ENCODE measurements at places on chromosomes 1 and 21.
A peak's percentile ranks its signal among the peaks of the same experiment; 100 is the strongest.

DNA sequence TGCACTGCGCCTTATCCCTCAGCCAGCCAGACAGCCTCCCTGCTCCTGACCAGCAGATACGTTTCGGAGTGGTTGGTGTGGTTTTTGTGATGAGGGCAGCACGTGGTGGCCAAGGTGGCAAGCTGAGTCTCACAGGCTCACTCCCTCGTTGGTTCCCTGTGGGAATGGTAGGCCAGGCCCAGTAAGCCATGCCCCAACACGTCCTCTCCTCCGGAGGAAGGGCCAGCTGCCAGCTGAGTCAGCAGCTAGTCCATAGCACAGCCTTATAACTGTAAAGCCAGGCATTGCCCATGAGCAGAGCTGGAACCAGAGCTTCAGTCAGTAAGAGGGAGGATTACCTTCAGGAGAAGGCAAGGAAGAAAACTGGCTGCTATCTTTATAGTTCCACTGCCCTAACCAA lies 29.5 kb downstream of the SZRD1 start:
- DNase-seq, result no peak

DNA sequence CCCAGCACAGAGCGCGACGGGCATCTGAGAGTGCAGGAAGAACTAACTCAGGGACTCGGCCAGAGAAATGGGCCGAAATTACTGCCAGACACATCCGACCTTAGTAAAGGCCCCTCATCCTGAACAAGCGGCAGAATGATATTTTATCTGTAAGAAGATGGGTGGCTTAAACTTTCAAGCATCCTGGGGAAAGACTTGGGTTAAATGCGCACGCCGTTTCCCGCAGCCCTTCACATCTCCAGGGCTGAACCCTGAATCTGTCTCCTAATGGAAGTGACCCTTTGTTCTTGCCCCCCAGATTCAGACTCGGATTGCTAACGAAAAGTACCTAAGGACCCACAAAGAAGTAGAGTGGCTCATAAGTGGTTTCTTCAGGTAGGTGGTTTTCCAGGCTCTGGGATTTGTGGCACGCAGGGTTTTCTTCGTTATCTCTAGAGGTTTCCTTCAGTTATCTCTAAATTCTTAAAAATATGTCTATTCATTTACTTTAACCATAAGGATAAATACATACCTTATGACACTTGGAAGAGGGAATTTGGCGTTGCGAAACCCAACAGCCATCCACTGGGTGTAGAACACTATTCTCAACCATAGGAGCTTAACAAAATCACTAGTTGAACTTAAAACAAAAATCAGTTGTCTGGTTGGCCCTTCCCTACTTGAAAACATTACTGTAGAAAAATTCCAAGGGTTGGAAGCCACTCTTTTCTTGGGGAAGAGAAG lies 627 bp downstream of the RIIAD1 start:
- no peak for DNase-seq

GRCh38 chr1:116194568-116194967 lies 83.4 kb downstream of the MAB21L3 start:
- no peak for DNase-seq

DNA sequence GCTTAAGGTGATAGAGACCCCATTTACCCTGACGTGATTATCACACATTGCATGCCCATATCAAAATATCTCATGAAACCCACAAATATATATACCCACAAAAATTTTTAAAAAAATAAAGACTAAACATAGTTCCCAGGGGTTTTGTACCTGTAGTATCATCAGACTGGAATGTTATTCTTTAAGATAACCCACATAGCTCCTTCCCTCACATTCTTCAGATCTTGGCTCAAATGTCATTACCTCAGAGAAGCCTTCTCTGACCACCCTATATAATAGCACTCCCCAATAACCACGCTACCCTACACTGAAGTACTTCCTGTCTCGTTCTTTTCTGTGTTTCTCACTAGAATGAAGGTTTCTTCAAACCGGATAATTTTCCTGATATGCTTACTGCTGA lies 138.3 kb upstream of the SNX7 start:
- DNase-seq, result no peak

DNA sequence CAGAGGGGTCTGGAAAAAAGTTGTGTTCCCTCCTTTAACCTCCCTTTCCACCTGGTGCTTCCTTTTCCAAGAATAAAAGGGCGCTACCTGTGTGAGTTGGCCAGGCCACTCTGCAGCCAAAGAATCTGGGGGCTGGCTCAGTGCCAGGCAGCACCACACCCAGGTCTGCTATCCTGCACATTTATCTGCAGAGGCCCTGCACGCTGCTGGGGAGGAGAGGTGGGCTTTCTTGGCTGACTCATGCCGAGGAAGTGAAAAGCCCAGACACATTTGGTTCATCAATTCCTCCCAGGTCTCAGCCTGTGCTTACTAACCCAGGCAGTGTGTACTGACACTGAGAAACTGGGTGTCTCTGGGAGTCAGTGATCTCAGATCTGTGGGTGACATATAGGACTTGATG lies 79.8 kb upstream of the F3 start:
- DNase-seq, result no peak

DNA sequence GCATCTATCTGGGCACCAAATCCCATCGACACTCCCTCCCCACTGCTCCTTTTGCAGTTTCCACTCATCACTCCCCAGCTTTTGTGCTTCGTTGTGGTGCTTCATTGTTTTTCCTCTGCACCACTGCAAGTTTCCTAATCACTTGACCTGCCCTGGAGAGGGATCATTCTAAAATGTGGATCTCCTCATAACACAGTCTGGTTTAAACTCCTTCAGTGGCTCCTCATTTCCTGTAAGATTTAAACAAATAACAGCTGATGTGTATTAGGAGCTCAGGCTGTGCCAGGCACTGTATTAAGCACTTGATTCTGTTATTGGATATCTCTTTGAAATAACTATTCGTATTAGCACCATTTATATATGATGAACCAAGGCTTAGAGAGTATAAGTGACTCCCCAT lies 51.3 kb downstream of the MAP10 start:
- DNase-seq, result no peak

GRCh38 chr21:44454747-44455523 lies at the start of gene LRRC3:
Gene LRRC3, plus strand, starts transcription at chr21:44455510. Its CDS starts 1,135 bp downstream, at chr21:44456645.
- peak; percentile 84 for DNase-seq

DNA sequence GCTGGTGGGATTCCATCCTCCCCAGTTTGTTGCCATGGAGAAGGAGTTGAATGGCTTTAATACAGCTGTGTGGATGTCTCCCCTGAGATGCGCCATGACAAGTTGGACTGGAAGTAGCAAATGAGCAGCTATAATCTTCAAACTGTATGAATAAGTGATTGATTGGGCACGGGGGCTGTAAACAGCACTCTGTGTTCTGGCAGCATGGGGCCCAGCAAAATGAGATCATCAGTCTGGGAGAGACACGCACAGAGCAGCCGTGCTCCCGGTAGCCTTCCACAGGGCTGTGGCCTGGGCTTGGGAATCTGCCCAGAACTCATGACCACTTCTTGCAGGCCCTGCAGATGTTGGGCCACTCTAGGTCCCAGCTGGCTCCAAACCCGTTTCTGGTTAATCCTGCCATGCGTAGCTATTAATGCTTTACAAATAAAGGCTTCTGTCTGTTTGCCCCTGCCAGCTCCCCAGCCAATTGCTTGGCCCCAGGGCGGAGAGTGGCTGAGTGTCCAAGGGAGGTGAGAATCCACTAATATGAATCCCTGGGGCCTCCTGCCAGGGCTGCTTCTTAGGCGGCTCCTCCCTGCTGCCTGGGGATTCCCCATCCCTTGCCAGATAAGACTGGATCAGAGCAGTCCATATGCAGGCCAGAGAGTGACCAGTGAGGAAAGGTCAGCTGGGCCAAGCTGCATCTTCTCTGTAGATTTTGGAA lies 642.9 kb downstream of the AJAP1 start:
- DNase-seq, result no peak

- peak; percentile 89 for DNase-seq
These were observed 11.8 kb downstream of the RCAN1 start for GRCh38 chr21:34603002-34603709.

DNA sequence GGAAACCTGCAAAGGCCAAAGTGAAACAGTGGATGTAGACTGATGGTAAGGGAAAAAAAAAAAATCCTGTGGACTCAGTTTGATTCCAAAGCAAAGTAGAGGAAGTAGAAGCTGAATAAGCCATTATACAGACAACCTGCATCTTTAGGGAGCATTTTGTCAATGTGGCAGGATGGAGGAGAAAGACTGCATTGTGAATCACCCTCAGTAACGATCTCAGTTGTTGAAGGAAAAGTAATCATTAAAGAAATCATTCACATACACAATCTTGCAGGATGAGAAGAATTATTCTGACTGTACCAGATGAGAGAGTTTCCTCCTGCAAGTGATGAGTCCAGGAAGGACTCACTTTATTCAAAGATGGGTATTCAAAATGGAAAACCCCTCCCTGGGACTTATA lies 45.1 kb upstream of the TRIM67 start:
- no peak for DNase-seq

DNA sequence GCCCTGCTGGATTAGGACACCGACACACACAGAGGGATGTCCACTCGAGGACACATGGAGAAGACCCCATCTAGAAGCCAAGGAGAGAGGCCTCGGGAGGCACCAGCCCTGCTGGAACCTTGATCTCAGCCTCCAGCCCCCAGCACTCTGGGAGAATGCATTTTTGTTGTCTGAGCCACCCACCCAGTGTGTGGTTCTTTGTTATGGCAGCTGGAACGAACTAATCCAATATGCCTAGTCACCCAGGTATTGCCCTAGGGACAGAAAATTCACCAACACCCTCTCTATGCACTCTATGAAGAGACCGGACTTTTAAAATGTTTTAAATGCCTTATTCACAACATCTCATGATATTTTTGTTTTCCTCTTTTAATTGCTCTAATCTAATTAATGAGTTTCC lies 117.4 kb downstream of the CRYAA start:
- DNase-seq, result no peak

DNA sequence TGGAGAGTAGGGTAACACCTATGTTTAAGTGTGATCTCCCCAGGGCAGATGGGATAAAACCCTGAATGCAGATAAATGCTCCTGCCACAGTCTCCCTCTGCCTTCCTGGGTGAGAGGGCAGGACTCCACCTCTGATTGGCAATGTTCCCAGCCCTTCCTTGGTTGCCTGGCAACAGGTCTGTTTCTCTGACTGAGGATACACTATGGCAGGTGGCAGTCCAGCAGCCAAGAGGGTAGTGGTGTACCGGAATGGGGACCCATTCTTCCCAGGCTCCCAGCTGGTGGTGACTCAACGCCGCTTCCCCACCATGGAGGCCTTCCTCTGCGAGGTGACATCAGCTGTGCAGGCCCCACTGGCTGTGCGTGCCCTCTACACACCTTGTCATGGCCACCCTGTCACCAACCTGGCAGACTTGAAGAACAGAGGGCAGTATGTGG lies at the start of gene DCDC2B:
Gene DCDC2B (plus strand): TSS at position 199 of the 438 bp plus-strand sequence. CDS start 5 bp downstream, at position 204.
- DNase-seq, result no peak

GRCh38 chr1:88668405-88668804 lies 15.7 kb upstream of the PKN2 start:
- no peak for DNase-seq

DNA sequence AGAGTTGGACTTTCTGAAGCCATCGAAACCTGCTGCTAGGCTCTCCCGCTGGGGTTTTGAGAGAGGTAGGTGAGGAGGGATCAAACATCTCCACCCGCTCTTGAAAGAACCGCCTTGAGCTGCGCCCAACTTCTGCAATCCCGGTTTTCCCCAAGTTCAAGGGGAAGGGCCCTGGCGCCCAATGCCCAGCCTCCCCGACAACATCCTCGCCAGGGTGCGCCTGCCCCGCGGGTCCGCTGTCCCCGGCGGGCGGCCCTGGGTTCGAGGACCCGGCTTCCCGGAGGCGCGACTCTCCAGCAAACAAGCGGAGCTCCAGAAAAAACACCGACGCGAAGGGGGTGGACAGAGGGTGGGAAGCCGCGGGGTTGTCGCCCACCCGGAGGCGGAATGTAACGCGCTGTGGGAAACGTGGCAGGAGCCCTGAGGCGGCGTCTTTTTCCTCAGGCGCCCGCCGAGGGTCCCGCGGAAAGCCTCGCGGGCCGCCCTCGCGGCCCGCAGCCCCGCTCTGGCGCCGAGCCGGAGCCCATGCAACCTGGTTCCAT lies 607 bp downstream of the BTG3 start:
- DNase-seq, result no peak

GRCh38 chr1:154433161-154433764 lies 28.1 kb downstream of the IL6R start:
- no peak for DNase-seq

DNA sequence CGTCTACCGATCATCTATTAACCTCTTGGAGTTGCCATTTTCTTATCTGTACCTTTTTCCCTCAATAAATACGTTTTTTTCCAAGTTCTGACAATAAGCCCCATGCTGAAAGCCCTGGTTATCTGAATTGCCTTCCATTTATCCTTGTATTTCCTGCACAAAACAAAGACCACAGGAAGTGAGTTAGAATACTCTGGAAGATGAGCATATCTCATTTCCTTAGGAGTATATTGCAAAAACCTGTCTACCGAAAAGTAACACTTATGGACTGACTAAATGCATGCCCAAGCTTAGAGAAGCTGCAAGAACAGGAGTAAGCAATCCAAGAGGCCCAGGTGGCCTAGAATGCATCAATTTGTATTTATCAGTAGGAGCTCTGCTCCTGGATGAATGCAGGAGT lies 39.9 kb downstream of the DIRAS3 start:
- DNase-seq, result no peak

DNA sequence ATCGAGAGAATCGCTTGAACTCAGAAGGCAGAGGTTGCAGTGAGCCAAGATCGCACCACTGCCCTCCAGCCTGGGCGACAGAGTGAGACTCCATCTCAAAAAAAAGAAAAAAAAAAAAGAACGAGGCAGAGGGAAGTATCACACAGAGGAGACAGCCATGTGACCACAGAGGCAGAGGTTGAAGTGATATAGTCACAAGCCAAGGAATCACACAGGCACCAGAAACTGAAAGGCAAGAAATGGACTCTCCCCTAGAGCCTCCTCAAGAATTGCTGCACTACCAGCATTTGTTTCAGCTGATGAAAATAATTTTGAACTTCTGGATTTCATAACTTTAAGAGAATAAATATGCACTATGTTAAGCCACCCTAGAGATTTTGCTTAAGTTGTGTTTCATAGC lies 459.6 kb downstream of the PTPRC start:
- no peak for DNase-seq

- no peak for DNase-seq
These were observed 6.9 kb upstream of the SLC45A3 start for GRCh38 chr1:205687242-205687641.

GRCh38 chr1:94101613-94102525 lies 19.1 kb downstream of the ABCA4 start:
- no peak for DNase-seq

GRCh38 chr1:79460773-79461436 lies 454.4 kb upstream of the ADGRL4 start:
- DNase-seq, result no peak

DNA sequence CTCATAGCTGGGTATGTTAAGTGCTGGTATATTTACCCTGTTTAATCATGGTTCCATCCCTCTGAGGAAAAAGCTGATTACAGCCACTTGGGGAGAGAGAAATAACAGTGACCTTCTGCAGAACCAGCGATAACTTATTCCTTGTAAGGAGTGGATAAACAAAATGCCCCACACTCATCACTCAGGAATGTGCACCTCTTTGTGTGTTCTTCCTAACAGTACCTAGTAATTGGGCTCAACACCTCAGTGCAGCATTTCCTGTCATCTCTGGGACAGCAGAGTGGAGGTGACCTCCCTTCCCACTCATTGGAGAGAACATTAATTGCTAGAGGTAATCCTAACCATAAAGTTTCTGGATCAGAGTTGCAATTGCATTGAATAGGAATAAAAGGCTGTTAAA lies 112.5 kb upstream of the F3 start:
- no peak for DNase-seq

GRCh38 chr1:41919764-41920397 lies 1.2 kb upstream of the HIVEP3 start:
- no peak for DNase-seq

- DNase-seq, result peak; percentile 70
These were observed 49.5 kb downstream of the OLFML2B start for GRCh38 chr1:161973924-161974845.

Measured in right forelimb (tissue), 1 donor.